ENCODE measurements at places on chromosomes 1 and 21.
A peak's percentile ranks its signal among the peaks of the same experiment; 100 is the strongest.

DNA sequence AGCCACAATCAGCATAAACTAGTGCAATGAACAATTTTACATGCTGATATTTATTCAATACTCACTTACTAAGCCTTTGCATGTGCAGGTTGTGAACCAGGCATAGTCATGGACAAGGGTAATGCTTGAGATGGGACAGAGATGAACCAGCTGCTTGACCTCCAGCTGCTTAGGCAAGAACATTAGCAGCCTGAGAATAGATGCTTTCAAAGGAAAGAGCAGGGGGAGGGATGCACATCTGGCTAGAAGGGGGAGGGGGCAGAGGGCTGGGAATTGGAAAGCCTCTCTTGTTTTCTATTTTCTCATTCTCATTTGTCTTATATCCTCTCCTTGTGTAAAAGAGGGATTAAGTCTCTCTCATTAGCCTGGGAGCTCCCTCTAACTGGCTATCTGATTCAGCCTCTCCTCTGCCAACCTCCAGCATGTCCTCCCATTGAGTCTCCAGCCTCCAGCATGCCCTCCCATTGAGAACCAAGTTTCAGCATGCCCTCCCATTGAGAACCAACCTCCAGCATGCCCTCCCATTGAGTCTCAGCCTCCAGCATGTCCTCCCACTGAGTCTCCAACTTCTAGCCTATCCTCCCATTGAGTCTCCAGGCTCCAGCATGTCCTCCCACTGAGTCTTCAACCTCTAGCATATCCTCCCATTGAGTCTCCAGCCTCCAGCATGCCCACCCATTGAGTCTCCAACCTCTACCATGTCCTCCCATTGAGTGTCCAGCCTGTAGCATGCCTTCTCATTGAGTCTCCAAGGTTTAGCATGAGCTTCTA lies 38.4 kb upstream of the TRABD2B start:
- DNase-seq: no peak

DNA sequence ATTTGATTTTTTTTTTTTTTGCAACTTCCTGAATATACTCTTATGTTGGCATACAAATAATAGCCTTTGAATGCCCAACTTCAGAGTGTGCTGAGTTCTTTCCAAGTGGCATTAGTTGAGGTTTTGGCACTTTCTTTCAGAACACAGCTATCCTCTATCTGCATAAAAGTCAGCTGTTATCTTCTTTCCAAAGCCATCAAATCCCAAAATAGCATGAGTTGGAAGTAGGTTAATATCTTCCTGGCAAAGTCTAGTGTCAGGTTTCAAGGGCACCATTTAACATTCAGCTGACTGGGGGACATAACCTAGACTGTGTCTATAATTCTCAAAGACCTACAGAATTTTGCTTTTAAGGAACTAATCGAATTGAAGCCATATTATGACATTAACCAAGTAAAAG lies 223.9 kb downstream of the PLPP3 start:
- no peak for DNase-seq

DNA sequence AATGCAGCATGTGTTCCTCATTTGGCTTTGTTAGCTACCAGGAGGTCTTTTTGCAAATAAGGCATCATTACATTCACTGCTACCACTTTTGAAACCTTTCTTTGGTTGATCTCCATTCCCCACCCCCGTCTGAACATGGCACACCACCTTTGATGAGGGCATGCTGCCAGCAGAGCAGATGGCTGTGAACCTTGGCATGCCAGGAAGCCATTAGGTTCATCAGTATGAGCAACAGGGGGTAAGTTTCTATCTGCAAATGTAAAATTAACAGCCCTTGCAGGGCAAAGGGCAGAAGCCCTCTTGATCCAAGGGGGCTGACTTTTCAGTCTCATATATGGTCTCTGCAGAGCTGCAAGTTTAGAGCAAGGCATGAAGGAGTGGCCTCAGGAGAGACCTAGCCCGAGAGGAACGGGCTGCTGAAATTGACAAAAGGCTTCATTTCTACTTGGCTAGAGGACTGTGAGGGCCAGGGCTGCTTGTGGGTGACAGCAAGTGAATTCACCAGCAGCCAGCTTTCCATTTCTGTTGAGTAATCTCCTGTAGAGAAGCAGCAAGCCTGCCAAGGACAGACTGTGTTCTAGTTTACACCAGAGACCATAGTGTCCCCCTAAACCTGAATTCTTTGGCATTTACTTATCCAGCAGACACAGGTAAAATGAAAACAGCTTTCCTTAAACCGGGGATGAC lies 127.9 kb downstream of the ZNF326 start:
- no peak for DNase-seq

DNA sequence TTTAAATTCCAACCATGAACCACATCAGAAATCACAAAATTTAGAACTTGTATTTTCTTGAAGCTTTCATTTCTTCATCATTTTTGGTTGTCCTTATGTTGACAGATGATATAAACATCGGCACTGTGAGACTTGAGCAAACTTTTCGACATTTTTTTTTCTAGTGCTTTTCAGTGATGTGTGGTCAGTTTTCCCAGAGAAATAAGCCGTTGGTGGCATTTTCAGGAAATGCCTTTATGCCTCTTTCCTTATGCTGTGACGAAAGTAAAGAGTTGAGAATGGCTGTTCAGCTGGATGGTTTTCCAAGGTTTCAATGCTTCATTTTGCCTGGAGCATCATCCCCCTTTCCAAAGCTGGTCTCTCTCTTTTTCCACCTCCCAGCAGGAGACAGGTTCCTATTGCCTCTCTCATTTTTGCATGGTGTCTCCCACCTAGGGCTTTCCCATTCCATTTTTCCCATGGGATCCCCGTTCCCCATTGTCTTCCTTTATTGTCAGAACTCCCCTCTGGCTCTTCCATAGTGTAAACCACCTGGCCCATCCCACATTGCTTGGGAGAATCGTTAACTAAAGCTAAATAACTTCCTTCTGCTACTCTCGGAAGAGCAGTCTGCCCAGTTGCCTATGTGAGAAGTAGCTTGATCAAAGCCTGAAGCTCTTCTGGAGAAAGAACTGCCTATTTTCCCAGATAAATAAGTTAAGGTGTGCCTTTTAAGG lies 61.4 kb upstream of the DYNLT5 start:
- no peak for DNase-seq

GRCh38 chr1:225888289-225888897 lies 553 bp downstream of the LEFTY1 start:
- no peak for DNase-seq

GRCh38 chr1:219701476-219701875 lies 88.6 kb upstream of the ZC3H11B start:
- DNase-seq: no peak

GRCh38 chr1:218247339-218247738 lies 37.8 kb upstream of the RRP15 start:
- DNase-seq: no peak

- DNase-seq: no peak
Measured at GRCh38 chr1:153174624-153175023, 23.9 kb upstream of the SPRR2G start.

DNA sequence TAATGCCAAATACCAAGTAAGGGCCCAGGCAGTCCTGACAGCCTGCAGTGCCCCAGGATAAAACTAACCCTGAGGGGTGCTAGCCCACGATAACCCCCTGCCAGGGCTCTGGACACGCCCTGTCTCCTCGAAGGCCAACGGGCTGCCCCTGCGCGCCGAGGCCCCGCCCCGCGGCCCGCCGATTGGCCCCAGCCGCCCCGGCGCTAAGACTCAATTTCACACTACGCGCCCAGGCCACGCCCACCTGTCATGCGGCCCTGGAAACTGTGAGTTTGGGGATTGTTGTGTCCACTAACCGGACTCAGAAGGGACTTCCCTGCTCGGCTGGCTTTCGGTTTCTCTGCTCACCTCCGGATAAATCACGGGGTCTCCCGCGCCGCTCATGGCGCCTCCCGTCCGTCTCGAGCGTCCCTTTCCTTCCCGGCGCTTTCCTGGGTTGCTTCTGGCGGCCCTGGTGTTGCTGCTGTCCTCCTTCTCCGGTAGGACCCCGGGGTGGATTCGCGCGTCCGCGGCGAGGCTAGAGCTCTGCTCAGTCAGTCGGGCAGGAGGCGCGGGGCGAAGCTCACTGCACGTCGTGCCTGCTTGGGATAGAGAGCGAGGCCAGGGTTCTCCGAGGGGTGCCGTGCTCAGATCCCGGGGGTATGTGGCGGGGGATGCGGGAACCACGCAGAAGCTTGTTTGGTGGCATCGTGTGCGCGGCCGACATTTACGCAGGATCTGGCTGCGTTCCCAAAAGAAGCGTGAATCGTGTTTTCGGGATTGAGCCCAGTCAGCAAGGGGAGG lies at the start of gene CR1L:
TSS of gene CR1L (plus strand) at position 282 of the 783 bp plus-strand sequence. CDS start at position 383, 101 bp downstream.
- DNase-seq: peak; percentile 75

GRCh38 chr1:29851691-29852090 lies 615.4 kb downstream of the PTPRU start:
- no peak for DNase-seq

DNA sequence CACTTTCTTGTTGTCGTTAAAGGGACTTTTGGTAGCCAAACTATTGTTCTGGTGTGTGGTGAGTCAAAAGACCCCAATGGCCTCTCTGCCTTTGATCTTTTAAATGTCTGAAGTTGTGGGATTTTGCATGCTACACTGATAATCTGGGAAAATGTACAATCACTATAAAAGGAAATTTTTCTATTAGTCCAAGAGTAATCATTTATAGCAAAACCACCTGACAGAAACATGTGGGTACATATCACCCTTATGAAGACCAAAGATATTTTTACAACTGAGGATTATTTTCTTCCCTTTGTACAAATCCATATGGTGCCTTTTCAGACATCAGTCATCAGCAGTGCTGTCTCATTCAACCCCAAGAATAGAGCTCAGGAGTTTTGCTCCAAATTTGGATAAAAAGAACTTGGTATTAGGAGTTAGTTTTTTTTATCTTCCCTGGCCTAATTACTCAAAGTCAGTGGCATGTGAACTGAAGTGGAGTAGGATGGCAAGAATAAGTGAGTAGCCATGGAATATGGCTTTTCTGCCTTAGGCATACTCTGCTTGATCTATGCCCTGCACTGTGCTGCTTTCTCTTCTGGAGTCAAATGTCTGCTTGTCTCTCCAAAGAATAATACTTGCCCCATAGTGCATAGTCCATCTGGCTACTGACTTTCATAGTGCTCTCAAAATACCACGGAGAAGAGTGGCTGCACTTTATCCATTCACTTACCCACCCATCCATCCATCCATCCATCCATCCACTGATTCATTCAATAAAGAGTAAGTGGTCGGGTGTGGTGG lies 13.5 kb downstream of the GREM2 start:
- DNase-seq: no peak

- DNase-seq: no peak
Measured at GRCh38 chr1:31926252-31926651, 11.9 kb downstream of the PTP4A2 start.

Data from stimulated activated CD4-positive, alpha-beta T cell treated with anti-CD3 and anti-CD28 coated beads, Interleukin-4, amount 100 ng/mL, for 1 hour (primary cell).